ENCODE measurements at places on chromosomes 6 and 20. TPM values are rescaled to one million over a fixed set of nuclear protein-coding genes. Genes with fewer than 3 reads are reported as not detected.

DNA sequence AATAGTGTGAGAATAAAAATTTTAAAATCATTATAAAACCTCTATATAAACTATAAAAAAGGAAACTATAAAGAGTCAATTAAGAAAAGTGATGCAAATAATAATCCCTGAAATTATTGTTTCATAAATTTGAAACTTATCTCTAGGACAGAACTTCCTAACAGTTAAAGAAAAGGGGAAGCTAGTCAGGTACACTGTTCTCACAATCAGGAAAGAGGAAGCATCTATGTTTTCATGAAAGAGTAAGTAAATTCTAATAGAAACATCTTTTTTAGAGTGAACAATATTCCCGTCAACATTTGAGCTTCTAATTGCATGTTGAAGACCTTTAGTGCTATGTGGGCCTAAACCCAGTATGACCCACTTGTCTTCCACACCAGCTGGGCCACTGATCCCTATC is 1.2 kb upstream of the ADGRF1 start:
- no peak for ATAC-seq

Gene SYNDIG1
- 10.9 TPM for total RNA-seq

DNA sequence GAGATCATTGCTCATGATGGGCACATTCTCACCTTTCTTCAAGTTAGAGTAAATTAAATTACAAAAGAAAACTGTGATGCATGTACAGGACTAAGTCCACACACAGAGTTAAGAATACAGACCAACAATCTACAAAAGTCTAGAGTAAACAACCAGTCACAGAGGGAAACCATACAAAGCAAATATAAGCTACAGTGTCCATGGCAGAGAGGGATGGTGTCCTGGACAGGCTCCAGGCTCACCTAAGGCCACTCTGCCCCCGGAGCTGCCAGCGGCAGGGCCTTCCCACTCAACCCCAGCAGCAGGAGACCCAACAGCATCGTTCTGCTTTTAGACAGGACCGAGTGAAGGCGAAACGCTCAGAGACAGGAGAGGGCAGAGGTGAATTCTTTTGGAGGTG is 16.0 kb downstream of the PDE10A start:
- peak; percentile 58 for ATAC-seq

Gene FNDC1
- total RNA-seq, result 5.7 TPM
